D721Med (cell line): ENCODE measurements at places on chromosomes 2 and 18.

GRCh38 chr2:47534179-47534919 lies 131.4 kb downstream of the MSH2 start:
- DNase-seq, result peak; percentile 56

DNA sequence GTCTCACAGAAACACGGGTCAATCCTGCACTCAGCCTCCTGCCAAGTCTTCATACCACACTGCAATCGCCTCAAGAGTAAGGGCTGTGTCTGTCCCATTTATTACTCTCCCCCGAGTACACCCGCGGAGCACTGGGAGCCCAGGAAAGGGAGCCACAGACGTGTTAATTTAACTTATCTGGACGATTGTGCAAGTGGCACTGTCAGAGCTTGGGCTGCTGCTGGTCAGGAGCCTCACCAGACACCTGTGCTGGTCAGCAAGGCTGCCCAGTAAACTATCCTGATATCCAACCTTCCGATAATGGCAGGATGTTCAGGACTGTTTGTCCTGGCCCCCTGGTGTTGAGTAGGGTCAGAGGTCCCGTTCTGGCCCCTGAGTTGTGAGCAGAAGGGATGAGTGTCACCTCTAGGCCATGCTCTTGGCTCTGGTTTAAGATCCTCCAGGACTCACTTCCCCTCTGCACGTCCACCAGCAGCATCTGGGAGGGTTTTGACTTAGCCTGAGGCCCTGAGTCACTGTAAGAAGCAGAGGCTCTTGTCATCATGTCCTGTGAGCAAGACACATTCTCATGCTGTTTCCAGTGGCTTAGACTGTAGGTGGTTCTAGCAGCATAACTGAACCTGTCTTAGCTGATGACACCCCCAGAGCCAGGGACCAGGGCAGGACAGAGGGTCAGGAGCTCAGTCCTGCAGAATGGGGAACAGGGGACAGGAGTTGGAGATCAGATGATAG lies 82.5 kb upstream of the ARL4C start:
- no peak for DNase-seq

GRCh38 chr2:201882353-201883090 lies 76.2 kb downstream of the CDK15 start:
- no peak for DNase-seq

DNA sequence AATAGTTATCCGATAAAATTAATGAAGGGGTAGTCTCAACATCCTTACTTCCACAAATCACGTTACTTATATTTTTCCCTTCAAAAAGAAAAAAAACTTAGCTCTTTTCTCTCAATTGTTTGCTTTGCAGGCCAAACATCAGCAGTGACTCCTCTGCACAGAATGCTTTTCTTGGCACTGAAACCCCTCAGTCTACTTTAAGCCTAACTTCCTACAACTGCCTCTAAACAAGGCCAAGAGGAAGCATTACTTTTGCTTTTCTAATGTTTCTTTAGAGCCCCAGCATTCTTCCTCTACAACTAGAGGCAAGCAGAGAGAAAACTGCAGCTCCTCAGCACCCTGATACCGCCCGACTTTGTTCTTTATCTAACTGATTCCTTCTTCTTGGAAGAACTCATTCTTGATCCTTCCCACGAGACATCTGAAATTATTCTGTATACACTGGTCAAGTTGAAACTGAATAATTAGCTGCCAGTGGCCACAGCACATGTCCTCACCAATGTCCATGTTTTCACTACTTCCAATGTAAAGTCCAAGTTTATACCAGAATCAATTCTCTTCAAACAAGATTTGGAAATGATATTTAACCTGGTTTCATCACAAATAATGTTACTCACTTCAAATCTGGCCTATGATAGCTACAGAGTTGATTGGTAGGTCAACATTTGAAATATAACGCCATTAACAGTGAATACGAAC lies 55.3 kb downstream of the DTNB start:
- DNase-seq, result no peak

DNA sequence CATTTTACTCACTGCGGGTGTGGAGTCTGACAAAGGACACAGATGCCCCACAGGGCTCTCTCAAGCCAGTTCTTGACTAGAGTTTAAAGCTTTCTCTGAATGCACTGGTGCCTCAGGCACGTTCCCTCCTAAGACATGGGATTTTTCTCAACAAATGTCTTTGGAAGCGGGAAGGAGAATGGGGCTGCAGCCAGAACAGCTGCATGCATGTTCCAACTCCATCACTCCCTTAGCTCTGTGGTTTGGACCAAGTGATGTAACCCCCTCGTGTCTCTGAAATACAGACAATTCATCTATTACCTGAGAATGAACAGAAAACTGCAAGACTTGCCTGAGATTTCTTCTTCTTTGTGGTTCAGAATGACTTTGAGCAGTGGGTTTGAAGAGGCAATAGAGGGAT lies 141.7 kb upstream of the SERPINE2 start:
- DNase-seq, result no peak

- DNase-seq, result no peak
Measured at GRCh38 chr2:61326423-61326822, 144.5 kb downstream of the USP34 start.

DNA sequence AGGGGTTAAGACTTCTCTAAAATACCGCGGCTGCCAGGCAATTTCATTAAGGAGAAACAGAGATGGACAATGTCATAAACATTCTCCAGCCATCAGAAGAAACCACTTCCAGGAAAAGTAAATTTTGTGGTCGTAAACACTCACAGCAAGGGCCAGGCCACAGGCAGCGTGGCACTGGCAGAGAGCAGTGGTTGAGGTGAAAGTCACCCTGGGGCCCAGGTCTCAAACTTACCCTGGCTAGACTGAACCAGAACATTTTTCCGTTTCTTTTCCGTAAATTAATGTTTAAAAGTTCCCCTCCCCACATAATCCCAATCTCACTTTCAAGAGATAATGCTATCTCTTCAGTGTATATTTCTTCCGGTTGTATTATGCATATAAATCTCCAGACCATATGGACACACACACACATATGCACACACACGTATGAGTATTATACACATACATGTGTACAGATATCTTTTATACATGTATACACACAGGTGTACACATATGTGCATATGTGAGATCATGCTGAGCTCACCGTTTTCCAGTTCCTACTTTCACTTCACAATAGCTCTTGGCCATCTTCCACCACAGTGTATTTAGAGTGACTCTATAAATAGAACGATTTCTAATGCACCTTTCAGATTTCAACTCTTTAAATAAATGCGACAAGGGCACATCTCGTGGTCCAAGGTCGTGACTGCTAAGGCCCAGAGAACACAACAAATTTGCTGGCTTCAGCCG lies 90.1 kb downstream of the MALT1 start:
- no peak for DNase-seq

GRCh38 chr2:38876407-38876806 lies 631 bp downstream of the MORN2 start:
- DNase-seq, result no peak

DNA sequence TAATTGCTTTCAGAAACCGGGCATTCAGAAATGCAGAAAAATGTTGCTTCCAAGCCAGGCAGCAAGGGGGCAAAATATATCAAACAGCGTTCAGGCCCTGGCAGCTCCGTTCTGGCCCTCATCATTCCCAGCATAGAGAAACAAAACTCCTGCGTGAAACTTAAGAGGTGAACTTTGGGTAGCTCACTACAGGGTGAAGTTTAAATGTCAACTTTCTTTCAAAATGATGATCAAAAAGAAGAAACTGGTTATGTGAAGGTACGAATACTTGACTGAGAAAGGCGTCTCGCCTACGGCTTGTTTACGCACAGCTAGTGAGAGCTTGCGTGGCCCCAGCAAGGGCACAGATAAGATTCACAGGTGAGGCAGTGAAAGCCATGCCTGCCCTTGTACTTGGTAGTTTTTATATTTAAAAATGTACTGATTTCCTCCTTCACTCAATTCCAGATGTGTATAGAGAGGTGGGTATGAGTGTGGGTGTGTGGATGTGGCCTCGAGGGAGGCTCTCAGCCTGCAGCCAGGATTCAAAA lies 127.5 kb downstream of the NFATC1 start:
- DNase-seq, result no peak

DNA sequence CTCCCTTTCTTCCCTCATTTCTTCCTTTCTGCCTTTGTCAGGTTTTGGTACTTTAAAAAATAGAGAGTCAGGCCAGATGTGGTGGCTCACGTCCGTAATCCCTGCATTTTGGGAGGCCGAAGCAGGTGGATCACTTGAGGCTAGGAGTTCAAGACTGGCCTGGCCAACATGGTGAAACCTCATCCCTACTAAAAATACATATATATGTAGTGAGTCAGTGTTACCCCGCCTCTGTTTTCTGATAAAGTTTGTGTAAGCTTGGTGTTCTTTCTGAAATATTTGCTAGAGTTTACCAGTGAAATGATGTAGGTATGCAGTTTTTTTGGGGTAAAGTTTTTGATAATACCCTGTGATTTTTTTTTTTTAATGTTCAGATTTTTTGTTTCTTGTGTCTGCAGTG lies 58.8 kb downstream of the DGKD start:
- DNase-seq, result no peak

DNA sequence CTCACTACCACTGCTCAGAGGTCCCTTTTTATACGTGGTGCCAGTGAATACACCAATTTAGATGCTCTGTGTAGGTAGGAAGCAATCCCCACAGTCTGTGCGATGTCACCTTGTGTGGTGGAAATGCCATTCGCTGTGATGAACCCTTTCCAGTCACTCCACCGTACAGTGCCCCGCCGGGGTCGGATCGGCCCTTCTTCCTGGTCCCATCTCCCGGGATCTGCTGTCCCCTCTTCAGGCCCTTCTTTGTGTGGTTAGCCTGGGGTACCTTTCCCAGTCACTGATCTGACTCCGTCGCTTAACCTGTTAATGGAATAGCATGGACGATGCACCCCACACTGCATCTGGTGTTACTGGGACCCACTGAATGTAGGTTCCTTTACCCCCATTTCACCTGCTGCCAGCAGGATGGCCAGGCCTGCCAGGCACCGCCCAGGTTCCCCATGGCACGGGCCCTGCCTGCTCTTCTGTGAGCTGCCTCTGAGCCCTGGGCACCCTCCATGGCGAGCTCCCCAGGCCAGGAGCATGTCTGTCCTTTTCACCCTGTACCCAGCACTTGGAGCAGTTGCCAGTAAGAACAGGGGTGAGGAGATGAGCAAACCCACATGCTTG lies 18.0 kb downstream of the TWIST2 start:
- DNase-seq, result no peak

DNA sequence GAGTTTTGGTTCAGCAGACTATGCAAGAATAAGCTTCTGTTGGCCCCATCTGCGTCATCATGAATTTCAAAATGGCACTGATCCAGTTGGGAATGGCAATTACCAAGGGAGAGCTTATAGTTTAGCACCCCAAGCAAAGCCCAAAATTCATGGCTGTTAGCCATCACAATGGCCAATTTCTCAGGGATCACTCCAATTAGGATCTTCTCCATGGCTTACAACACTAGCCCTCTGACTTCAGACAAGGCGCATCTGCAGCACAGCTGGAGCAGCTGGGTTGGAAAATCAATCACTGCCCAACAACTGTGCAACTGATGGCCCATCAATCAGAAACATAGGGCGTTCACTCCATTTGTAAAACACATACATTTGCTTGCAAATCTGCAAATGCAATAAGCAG lies 273.6 kb downstream of the SRBD1 start:
- DNase-seq, result no peak

DNA sequence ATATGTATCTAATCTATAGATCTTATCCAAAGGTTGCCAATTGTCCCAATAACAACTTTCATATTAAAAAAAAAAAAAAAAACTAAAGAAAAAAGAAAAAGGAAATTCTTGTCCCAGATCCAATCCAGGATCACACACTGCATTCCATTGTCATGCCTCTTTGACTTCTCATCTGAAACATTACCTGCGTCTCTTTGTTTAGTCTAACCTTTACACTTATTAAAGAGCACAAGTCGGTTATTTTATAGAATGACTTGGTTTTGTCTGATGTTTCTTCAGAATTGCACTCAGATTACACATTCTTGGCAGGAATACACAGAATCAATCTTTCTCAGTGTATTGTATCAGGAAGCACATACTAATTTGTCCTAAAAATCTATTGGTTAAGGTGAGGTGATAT lies 392.5 kb upstream of the KLHL29 start:
- DNase-seq, result no peak

DNA sequence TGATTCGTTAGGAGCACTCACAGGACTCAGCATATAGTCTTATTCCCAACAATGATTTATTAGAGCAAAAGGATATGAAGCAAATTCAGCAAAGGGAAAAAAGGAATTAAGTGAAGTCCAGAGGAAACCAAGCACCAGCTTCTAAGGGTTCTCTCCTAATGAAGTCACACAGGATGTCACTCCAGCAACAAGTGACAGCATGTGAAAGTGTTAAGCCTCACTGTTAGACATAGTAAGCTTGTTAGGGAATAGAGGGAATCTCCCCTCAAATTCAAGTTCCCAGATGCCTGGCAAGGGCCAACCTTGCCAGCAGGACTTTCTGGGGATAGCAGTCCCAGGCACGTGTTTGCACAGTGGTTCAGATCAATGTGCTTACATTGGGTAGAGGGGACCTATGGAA lies 4.4 kb upstream of the SLC30A6 start:
- no peak for DNase-seq

DNA sequence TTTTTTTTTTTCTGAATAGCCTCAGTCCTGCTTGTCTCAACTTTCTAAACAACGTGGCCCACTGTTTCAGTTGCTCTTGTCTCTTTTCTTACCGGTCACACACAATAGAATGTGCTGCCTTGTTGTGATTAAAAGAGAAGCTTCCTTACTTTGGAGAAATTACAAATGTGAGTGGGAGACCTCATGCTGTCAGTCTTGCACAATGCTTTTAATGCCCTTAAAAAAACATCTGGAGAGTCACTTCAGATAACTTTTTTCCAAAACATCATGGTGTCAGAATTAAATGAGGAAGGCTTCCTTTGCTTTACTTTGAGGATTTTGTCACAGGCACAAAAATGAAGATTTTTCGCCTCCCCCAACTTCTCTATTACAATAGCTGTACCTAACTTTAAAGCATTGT lies 37.7 kb downstream of the LHCGR start:
- no peak for DNase-seq

- DNase-seq, result no peak
Measured at GRCh38 chr2:163713534-163714311, 22.1 kb downstream of the FIGN start.

- no peak for DNase-seq
Measured at GRCh38 chr2:5373200-5373599, 319.0 kb upstream of the SOX11 start.

DNA sequence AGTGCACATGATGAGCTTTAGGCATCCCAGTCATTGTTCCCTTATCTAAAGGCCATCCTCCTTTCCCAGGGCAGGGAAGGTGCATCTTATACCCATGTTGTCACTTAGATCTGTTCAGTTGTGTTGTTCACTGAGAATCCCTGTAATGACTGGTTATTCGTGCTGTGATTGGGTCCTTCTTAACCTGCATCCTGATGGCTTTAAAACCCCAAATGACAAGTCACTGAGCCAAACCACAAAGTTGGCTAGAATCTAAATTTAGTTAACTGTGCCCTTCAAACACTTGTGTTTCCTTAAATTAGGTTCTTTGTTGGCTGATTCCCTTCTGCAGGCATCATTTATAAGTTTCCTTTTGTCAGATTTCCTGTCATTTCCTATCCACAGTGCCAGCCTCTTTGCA lies 58.5 kb upstream of the SLC16A14 start:
- no peak for DNase-seq

GRCh38 chr2:36780231-36780839 lies 83.8 kb downstream of the VIT start:
- DNase-seq, result peak; percentile 50

- no peak for DNase-seq
Measured at GRCh38 chr2:217995731-217996231, 7.0 kb downstream of the TNS1 start.
